Fibroblast of villous mesenchyme (primary cell): ENCODE measurements at places on chromosomes 3 and 15.

DNA sequence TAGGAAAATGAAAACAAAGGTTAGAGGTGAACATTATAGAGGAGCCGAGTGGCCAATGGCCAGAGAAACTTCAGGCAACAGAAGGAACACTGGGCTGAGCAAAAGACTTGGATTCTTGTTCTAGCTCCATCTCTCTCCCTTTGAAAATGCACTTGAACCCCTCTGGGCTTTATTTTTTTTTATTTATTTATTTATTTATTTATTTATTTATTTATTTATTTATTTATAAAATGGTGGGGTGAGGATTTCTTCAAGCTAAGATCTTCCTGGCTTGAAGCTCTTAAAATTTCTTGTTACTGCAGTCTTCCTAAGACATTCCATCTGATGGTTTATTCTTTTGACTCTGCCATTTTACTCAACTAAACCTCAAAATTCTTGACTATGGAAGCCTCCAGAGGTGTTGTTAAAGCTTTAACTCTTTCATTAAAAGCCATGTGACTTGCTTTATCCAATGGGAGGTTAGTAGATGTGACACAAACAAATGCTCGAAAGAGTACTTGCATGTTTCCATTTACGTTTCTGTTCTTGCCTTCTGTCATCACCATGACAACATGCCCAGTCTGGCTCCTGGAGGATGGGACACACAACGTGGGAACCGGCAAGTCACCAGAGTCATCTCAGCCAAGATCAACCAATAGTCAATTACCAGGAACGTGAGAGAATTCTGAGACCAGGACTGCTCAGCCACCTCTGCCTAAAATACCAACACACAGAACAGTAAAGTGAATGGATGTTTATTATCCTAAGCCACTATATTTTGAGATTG, 325.2 kb upstream of the CTNNB1 start:
- DNase-seq: no peak

DNA sequence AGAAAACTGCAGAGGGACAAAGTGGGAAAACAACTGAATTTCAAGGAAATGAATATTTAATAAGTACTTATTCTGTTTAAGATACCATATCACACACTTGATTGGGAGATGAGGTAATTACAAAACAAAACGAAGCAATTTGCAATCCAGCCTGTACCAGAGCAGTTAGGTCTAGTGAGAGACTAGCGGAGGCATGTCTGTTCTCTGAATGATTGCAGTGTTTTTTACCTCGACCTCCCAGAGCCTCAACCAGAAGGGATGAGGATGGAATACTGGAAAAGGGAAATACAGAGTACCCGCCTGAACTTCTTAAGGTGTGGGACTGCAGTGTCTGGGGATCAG, 59.5 kb downstream of the PIK3CB start:
- DNase-seq: peak; percentile 35

DNA sequence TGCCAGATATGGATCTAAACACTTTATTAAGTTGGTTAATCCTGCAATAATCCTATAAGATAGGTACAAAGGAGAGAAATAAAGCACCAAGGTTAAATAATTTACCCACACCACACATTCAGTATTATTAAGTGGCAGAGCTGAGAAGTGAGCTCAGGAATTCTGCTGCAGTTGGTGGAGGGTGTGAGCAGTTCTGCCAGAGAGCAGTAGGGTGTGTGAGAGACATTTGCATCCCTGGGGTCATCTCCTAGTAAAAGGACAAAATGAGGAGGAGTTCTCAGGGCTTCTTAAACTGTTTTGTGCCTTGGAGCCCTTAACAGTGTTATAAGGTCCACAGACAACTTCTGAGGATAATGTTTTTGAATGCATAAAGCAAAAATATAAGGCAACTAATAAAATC, 484.5 kb downstream of the TAFA4 start:
- no peak for DNase-seq

- no peak for DNase-seq
Measured at GRCh38 chr3:173699353-173699752, 301.8 kb downstream of the NLGN1 start.

GRCh38 chr3:24396338-24396737, 98.3 kb downstream of the THRB start:
- DNase-seq: no peak

- DNase-seq: no peak
Measured at GRCh38 chr3:114005481-114005880, 50.8 kb downstream of the CCDC191 start.

DNA sequence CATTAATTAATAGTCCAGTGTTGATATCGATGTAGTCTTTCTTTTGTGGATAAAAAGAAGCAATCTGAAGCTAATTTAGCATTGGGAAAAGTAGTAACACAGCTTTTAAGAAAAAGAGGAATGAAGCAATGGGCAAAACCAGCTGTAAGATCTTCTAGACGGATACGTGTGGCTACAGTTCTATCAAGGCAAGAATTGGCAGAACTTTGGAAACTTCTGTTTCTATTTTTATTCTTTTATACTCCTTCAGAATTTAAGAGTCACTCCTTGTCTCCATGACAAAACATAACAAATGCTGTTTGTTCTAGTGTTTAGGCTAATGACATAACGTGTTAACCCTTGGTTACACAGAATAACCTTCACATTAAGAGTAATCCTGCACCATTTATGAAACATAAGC, 289.2 kb downstream of the ROBO2 start:
- no peak for DNase-seq

DNA sequence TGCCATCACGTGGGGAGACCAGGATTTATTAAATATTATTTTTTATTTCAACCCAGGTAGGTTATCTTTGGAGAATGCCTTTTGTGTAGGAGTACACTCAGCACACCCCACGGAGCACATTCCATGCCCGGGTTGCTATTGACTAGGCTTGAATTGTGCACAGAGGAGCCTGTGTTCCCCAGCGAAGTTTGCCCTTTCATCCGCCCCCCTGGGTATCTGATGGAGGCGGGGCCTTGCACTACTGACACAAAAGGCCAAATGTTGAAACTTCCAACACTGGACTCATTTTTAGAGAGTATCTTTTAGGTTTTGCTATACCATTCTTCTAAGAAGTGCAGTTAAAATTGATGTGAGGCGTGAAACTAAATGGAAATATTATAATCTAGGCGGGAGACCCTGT, 39.3 kb upstream of the PPP4R2 start:
- no peak for DNase-seq
